ENCODE measurements at places on chromosomes 1 and 21.
A peak's percentile ranks its signal among the peaks of the same experiment; 100 is the strongest.

GRCh38 chr1:215601276-215601675 is 34.2 kb downstream of the KCTD3 start:
- DNase-seq: no peak

- peak; percentile 94 for DNase-seq
These were observed 14.3 kb downstream of the THBS3 start for GRCh38 chr1:155193275-155193990.

GRCh38 chr1:155396874-155397476 is 76.3 kb downstream of the RUSC1 start:
- DNase-seq: no peak

DNA sequence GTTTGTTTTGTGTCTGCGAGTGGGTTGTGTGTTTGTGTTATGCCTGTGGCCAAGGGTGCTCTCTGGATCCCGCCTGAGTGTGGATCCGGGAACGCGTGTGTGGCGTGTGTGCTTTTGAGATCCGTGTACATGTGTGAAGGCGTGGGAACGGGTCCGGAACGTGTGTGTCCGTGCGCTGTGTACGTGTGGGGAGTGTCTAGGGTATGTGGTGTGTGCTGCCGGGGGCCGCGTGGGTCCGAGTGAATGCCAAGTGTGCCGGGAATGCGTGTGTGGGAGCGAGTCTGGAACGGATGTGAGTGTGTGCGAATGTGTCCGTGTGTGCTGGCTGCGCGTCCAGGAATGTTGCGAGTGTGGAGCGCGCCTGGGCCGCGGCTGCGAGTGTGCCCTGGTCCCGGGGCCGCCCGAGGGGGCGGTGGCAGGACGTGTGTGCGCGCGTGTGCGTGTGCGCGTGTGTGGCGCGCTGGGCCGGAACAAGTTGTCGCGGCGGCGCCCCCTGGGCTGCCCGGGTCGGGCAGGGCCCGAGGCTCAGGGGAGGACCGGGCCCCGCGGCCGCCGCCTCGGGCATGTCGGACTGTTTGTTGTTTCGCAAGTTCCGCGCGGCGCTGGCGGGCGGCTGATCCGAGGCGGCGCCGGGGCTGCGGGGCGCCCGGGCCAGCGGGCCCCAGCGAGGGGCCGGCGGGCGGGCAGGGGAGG is 953 bp downstream of the PTPRU start:
- DNase-seq: peak; percentile 60

DNA sequence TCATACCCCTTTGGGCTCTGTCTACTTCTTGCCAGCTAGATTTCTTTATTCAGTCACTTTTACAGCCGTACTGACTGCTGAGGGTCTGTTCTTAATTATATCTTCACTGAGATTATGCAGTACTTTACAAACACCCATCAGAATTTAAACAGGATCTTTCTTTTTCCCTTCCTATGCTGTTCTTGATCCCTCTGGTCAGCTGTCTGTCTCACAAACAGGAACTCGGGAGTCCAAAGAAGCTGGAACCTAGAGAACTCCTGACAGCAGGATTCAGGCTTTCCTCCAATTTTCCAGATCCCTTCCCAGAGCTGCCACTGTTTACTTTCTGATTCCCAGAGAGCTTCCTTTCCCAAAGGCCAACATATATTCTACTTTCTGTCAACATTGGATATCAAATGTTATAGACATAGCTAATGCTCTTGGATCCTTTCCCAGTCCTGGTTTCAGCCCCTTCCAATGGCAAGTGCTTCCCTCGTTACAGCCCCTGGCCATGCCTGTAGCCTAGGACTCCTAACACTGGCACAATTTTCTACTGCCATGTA is 59.5 kb downstream of the ATP2B4 start:
- DNase-seq: no peak

DNA sequence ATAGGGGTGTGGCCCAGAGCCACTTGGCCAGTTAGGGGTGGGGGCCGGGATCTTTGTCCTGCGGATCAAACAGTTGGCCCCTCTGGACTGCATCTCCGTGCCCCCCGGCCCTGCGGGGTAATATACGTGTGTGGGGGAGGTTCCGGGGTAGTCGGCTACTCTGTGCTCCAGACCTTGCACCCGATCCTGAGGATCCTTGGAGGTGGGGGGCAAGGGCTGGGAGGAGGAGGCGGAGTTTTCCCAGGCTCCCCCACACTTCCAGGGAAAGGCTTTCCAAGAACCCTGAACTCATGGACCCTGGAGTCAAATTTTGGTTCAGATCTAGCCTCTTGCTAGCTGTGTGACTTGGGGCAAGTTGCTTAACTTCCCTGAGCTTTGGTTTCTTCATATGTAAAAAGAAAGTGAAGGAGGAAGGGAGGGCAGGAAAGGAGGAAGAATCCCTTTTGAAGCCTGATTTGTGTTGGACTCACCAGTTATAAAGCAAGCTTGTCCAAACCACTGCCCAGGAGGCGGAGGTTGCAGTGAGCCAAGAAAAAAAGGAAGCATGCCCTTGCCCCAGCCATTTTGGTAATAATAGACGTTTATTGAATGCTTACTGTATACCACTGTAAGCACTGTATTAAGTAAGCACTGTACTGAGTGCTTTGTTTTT is 686 bp downstream of the MIIP start:
- DNase-seq: no peak

DNA sequence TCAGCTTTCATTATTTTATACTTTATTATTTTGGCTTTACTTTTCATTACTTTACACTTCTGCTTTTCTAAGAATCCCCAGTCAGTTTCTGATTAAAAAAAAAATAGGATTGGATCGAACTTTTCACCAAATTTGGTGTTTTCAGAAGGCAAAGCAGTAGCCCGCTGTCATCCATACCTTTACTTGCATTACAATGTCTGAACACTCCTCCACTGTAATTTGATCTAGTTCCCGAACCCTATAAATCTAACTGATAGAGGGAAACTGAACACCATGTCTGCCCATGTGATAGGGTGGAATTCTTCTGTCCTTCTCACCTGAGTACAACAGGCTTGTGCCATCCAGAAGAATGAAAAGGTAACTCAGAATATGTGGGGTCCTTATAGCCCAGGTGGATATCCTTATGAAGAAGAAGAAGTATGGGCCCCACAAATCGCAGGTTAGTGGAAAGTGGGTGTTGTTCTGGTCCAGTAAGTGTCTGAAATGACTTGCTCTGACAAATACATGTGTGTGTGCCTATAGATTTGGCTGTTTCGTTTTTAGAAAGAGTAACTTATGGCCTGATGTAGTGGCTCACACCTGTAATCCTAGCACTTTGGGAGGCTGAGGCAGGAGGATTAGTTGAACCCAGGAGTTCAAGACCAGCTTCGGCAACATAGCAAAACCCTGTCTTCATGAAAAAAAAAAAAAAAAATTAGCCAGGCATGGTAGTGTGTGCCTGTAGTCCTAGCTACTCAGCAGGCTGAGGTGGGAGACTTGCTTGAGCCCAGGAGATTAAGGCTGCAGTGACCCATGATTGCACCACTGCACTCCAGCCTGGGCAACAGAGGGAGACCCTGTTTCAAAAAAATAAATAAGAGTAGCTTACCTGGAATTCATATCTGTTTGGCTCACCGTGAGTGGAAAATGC is 26.6 kb upstream of the CDC14A start:
- DNase-seq: no peak

GRCh38 chr1:187624812-187625545 is 796.2 kb downstream of the PLA2G4A start:
- no peak for DNase-seq

DNA sequence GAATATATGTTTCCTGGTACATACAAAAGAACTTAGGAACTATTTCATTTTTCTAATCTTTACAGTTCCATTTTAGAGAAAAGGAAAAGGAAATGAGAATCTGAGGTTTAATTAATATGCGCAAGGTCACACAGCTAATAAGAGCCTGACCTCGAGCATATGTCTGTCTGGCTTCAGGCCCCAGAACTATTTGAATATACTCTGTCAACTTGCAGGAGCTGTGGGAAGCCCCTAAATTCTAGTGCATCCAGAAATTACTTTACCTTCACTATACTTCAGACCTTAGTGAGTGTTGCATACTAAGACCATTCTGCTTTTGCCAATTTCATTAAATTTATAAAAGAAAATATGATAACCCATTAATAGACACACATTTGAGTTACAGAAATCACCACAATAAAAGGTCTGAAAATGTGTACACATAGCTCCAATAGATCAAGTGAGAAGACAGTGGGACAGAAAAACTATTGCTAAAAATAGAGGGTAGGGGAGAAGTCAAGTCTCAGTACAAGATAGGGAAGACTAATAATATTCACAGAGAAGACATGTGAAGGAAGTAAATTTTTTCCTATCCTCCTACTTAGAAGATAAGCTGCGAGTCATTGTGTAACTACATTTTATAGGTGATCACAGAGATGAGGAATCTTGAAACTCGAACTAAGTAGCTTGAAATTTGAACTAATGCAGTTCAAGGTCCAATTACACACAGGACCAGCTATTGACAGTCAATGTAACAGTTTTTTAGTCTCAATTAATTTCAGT is 3.8 kb downstream of the RGS13 start:
- DNase-seq: no peak

- no peak for DNase-seq
These were observed at the start of gene KRTAP21-3 for GRCh38 chr21:30718239-30718909. Gene KRTAP21-3, minus strand, starts transcription at chr21:30718777. Its CDS starts 18 bp downstream, at chr21:30718759.

DNA sequence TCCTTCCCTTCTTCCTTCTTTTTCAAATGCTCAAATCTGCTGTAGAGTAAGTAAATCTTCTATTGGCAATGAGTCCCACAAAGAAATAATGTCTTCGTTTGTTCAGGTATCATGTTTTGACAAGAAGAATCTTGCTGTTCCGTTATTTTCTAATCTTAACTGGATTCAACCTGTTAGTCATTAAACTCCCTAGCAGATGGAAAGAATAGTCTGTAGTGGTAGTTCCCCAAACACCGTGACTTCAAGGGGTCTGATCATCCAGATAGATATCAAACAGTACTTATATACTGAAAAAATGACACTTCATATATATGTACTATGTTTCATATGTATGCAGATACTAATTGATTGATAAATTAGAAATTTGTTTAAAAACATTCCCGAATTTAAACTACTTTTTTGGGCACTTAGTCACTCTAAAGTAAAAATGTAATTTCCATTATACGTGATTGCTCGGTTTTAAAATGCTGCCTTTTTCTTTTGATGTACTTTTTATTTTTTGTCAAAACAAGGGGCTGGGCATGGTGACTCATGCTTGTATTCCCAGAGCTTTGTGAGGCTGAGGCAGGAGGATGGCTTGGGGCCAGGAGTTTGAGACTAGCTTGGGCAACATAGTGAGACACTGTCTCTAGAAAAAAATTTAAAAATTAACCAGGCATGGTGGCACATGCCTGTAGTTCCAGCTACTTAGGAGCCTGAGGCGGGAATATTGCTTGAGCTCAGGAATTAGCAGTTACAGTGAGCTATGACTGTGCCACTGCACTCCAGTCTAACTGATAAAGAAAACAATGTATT is 335.7 kb upstream of the SNX7 start:
- DNase-seq: no peak

DNA sequence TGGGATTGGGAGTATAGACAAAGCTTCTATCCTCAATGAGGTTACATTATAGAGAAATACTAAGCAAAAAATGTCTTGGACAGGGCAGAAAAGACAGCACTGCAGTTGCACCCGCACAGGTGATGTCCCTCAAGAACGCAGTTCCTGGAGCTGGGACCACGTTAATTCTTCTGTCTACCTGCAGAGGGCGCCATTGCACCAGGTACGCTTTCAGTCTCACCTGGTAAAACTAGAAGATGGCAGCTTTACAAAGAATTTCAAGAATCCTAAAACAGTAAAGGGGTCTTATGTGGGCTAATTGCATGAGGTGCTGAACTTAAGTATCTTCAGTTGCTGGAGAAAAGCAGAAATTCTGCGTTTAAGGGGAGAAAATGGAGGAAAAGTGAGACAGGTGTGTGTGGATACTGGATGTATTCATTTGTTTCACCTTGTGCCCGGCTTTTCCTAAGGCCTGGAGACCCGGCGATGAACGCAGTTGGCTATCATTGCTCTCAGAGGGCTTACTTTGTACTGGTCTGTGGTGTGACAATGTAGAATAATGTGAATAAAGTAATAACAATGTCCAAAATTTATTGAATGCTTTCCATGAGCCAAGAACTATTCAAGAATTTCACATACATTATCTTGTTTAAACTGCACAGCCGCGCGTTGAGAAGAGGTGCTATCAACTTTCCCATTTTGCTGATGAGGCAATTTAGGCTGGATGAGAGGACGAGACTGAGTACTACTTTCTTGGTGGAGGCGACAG is 276.3 kb upstream of the GREM2 start:
- no peak for DNase-seq

DNA sequence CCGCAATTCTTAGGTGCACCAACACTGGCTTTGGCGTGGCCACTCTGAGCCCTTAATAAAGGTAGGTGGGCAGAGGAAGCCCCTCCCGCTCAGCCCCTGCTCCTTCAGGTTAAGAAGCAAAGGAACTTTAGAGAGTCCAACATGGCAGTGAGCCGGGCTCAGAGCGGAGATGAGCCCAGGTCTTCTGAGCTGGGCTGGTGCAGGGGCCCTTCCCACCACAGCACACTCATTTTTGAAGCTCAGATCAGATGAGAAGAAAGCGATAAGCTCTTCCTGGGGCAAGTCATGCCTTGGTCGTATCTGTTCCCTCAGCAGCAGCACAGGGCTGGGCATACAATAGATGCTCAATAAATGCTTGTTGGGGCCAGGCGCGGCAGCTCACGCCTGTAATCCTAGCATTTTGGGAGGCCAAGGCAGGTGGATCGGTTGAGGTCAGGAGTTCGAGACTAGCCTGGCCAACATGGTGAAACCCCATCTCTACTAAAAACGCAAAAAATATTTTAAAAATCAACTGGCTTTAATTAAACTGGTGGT is 51.1 kb upstream of the TARDBP start:
- DNase-seq: no peak

DNA sequence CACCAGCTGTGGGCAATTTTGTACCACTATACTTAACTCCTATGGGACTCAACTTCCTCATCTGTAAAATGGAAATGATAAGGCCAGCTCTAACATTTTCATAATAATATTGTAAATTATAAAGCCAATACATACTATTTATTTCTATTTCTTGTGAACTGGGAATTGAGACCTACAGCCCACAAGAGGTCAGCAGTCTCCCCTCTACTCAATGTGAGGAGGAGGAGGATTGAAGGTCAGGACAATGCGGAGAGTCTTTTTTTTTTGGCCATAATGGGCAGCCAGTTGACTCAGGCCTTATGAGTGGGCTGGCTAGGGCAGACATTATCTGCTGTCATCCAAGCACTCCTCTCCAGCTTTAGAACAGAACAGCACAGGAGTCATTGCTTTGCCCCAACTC is 90.5 kb downstream of the NUF2 start:
- DNase-seq: no peak

GRCh38 chr1:4797429-4797828 is 143.0 kb downstream of the AJAP1 start:
- no peak for DNase-seq

- DNase-seq: no peak
These were observed 48.8 kb downstream of the DR1 start for GRCh38 chr1:93394514-93394913.

Data from ovary (tissue), 10 donors.